Liver (tissue), 10 donors: ENCODE measurements at places on chromosomes 11 and 22. TPM values are rescaled to one million over a fixed set of nuclear protein-coding genes. Genes with fewer than 3 reads are reported as not detected.

DNA sequence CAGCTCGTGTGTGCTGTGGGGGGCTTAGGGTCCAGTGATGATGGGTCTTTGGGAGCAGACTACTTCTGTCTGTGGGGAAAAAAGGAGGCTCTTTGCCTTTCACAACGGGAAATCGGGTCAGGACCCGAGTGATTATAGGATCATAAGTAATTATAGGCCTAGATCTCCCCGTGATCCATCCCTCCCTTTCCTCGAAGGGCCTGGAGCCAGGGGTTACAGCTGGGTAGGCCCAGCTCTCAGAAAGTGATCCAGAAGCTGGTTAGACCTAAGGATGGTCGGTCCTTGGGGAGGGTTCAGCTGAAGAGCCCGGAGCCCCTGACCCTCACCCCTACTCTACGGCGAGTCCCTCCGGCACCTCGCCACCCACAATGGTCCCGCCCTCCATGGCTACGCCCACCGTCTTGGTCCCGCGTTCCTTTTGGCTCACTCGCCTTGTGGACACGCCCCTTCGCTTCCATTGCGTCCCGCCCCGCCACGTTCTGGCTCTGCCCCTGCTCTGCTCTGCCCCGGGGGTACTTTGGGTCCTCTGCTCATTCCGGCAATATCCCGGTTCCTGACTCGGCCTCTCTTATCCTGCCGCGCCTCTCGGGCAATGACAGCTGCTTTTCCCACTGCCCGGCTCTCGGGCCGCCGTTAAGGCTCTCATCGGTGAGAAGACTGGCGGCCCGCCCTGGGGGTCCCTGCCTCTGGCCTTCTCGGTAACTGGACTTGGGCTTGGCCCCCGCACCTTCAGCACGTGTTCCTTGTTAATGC lies 5.0 kb downstream of the IGSF22 start:
- no peaks in the 10 kb centered on the region for H3K27me3 ChIP-seq
- peak; percentile 66 for DNase-seq
- no peaks in the 10 kb centered on the region for H3K36me3 ChIP-seq
- H3K4me1 ChIP-seq: peaks cover 12% of the 10 kb centered on the region
- H3K4me3 ChIP-seq: no peak overlapping the region

ASCL2 gene
- total RNA-seq: 0.17 TPM

GRCh38 chr11:61694946-61695706 lies 14.9 kb downstream of the DAGLA start:
- peaks cover 14% of the 10 kb centered on the region for H3K4me1 ChIP-seq
- peak overlapping the region; percentile 59 for H3K27ac ChIP-seq
- H3K36me3 ChIP-seq: no peaks in the 10 kb centered on the region

DNA sequence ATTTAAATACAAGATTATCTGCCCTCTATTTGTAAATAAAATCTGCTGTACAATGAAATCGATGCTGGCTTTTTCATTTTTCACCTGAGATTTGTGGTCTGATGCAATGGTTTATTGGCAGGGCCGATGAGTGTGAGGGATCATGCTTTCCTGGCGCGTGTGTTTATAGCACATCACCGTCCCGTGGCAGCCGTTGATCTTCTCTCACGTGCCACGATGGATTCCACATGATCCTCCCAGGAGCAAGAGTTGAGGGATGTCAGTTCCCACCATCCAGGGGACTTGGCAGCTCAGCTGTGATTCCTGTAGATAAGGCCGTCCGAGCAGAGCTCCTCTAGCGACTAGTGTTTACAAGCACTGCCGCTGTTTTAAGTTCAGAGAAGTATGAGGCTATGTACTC lies 213.7 kb downstream of the TBC1D22A start:
- no peak for DNase-seq
- H3K4me3 ChIP-seq: no peak overlapping the region

SEZ6L gene
- 0.70 TPM for total RNA-seq

DNA sequence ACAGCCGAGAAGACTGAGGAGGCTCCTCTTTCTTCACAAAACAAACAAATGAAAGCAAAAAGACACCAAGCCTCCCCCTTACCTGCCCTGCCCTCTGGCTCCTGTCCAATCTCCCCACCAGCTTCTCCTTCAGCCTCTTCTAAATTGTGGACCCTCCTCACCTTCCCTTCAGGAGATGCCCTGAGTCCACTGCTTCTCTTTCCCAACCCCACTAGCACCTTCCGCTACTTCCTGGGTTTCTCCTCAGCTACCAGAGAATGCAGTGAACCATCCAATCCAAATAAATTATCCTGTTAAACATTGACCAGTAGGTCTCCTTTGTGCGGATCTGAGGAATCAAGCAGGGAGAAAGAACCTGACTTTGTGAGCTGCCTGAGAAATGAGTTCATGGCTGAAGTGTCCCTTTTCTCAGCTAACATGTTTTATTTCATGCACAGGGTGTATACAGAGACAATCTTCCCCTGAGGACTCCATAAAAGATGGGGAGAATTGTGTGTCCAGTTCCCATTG lies 63.2 kb upstream of the VPREB1 start:
- no peak overlapping the region for H3K27ac ChIP-seq
- DNase-seq: no peak
- H3K27me3 ChIP-seq: no peaks in the 10 kb centered on the region
- no peaks in the 10 kb centered on the region for H3K4me1 ChIP-seq
- H3K4me3 ChIP-seq: no peak overlapping the region

DNA sequence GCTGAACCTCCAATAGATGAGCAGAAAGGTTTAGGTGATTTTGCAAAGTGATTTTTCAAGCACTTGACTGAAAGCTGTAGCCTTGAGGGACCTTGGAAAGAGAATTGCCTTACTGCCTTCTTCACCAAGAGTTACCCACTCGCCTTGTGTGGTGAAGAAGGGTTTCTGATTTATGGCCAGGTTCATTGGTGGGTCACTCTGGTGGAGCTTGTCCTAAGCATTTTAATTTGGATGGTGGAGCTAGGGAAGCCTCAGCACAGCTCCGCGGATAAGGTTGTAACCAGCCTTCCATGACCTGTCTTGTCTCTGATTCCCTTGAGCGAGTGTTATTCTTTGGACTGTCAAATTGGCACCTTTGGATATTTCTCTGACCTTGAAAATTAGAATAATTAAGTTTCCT lies 226.4 kb downstream of the FAT3 start:
- no peaks in the 10 kb centered on the region for H3K4me1 ChIP-seq
- no peaks in the 10 kb centered on the region for H3K36me3 ChIP-seq
- no peaks in the 10 kb centered on the region for H3K27me3 ChIP-seq
- no peak for DNase-seq
- H3K27ac ChIP-seq: no peak overlapping the region
- H3K4me3 ChIP-seq: no peak overlapping the region

DNA sequence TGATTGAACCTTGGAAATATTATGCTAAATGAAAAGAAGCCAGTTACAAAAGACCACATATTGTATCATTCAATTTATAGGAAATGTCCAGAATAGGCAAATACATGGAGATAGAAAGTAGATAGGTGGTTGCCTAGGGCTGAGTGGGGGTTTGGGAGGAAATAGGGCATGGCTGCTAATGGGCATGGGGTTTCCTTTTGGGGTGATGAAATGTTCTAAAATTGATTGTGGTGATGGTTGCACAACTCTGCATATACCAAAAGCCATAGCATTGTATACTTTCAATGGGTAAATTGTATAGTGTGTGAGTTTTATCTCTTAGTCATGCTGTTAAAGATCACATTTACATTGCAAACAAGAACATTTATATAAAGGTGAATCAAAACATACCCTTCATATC lies 48.7 kb downstream of the LDLRAD3 start:
- H3K4me3 ChIP-seq: no peak overlapping the region
- H3K27ac ChIP-seq: no peak overlapping the region

DNA sequence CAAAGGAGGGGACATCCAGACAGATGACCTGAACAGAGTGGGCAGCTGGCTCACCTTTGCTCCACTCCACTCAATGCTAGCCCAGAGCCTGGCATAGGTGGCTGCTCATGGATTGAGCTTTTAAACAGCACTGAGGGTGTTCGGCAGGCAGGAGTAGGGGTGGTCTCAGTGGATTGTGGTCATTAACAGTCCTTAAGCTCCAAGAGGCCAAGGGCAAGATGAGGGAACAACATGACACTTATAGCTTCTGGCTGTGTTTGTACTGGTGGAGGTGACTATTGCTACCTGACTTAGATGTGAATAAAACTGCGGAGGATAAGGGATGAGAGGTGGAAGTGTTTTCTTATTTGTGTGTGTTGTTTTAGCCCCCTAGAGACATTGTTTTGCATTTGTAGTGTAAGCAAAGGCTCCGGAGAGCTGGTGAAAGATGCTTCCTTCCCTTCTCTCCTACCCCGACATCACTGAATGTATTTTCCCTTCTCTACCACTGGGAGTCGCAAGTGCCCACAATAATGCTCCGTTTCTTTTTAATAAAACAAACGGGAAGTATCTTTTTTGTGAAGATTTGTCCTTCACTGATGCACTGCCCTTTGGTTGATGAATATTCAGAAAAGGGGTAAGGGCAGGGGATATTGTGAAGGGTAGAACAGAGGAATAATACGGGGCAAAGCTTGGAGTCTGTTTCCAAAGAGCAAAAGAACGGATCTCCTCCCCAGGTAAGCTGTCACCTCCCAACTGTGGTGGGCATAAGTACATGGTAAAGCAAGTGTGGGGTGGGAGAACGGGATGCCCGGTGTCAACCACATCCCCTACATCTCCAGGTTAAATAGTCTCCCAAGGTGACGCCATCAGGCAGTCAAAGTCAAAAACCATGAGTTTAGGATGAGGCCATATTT lies 27.5 kb upstream of the MTNR1B start:
- H3K36me3 ChIP-seq: no peaks in the 10 kb centered on the region
- no peaks in the 10 kb centered on the region for H3K27me3 ChIP-seq
- no peak for DNase-seq
- H3K4me3 ChIP-seq: no peak overlapping the region
- no peaks in the 10 kb centered on the region for H3K4me1 ChIP-seq
- H3K27ac ChIP-seq: no peak overlapping the region

DNA sequence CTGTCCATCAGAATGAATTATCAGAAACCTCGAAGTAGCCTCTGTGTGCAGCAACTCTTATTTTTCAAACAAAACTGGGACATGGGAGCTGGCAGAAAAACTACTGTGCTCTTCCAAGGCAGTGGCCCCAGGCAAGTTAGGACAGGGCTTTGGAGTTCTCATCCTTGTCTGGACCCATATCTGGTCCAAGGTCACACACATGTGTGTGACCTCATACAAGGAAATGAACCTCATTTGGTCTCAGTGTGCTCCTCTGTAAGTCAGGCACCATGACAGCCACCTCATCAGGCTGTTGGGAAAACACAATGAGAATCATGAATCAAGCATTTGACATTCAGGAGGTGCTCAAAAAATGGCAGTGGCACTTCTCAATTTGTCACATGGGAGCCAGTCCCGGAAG lies 25.8 kb downstream of the LARGE1 start:
- H3K4me3 ChIP-seq: no peak overlapping the region
- H3K27me3 ChIP-seq: no peaks in the 10 kb centered on the region
- no peaks in the 10 kb centered on the region for H3K36me3 ChIP-seq
- no peak for DNase-seq

DNA sequence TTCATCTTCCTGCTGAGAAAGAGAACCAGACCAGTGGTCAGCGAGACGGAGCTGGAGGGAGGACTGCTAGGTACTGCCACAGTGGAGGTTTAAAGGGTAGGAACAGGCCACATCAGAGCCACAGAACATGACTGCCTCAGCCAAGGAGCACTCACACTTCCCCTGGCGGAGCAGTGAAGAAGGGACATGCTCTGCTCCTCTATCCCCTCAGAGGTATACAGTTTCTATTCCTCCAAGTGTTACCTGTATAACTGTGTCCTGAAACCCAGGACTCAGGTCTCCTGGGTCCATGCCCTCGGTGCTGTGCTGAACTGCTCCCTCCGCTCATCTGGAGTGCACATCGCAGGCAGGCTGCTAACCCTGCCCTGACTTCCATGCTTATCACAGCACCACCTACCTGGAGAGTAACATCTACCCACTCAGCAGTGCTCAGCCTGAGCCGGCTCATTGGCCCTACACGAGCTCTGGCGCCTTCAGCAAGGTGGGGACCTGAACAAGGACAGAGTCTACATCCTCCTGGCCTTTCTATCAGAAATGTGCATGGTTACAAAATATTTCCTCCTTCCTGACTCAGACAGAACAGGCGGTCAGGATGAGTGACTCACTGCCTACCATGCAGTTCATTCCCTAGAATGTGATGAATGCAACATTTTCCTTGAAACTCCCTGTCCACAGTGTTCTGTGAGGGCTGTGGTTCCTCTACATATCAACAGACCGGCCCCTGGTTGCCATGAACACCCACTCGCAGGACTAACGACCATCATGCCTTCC lies 52.9 kb downstream of the C11orf58 start:
- peaks cover 45% of the 10 kb centered on the region for H3K4me1 ChIP-seq
- DNase-seq: no peak
- no peak overlapping the region for H3K4me3 ChIP-seq
- peak overlapping the region; percentile 45 for H3K27ac ChIP-seq
- H3K27me3 ChIP-seq: no peaks in the 10 kb centered on the region

- no peaks in the 10 kb centered on the region for H3K4me1 ChIP-seq
- DNase-seq: no peak
- H3K4me3 ChIP-seq: no peak overlapping the region
- H3K36me3 ChIP-seq: no peaks in the 10 kb centered on the region
- no peak overlapping the region for H3K27ac ChIP-seq
- no peaks in the 10 kb centered on the region for H3K27me3 ChIP-seq
These were observed 39.1 kb downstream of the MMP27 start for GRCh38 chr11:102666331-102666957.

DNA sequence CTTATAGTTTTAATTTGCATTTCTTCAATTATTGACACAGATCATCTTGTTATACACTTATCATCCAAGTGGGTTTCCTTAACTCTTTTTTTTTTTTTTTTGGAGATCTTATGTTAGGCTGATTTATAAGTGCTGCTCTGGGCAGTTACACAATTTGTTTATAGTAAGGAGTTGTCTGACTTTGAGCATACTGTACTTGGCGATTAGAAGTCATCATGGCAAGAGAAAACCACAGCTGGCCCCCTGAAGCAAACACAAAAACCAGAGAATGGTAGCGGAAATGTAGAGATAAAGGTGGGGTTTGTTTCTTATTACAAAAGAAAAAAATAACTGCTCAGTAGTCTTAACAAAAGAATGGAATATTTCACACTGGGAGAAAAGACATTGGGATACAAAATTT lies 292.6 kb downstream of the SWAP70 start:
- H3K36me3 ChIP-seq: no peaks in the 10 kb centered on the region
- no peaks in the 10 kb centered on the region for H3K4me1 ChIP-seq
- H3K4me3 ChIP-seq: no peak overlapping the region
- no peak overlapping the region for H3K27ac ChIP-seq
- DNase-seq: no peak
- H3K27me3 ChIP-seq: no peaks in the 10 kb centered on the region

DNA sequence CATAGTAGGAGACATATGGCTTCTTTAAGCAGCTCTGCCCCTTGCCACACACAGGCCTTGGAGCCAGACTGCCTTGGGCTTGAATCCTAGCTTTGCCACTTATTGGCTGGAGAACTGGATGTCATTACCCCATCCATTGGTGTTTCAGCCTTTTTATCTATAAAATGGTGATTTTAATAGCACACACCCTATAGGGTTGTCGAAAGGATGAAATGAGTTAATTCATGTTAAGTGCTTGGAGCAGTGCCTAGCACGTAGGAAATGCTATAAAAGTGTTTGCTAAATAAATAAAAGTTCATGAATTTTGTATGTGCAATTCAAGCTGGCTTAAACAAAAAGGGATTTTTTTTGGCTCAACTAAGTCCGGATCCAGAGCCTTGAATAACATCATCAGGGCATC lies 120.7 kb downstream of the TIMP3 start:
- no peak overlapping the region for H3K27ac ChIP-seq
- no peaks in the 10 kb centered on the region for H3K27me3 ChIP-seq
- peaks cover 3% of the 10 kb centered on the region for H3K4me1 ChIP-seq
- no peaks in the 10 kb centered on the region for H3K36me3 ChIP-seq
- no peak overlapping the region for H3K4me3 ChIP-seq
- no peak for DNase-seq

TIGD3 gene
- 0.33 TPM for total RNA-seq

GRCh38 chr22:33640900-33641299 lies 279.4 kb downstream of the LARGE1 start:
- no peak overlapping the region for H3K4me3 ChIP-seq
- no peak overlapping the region for H3K27ac ChIP-seq
